ENCODE measurements at places on chromosomes 2 and 18.

DNA sequence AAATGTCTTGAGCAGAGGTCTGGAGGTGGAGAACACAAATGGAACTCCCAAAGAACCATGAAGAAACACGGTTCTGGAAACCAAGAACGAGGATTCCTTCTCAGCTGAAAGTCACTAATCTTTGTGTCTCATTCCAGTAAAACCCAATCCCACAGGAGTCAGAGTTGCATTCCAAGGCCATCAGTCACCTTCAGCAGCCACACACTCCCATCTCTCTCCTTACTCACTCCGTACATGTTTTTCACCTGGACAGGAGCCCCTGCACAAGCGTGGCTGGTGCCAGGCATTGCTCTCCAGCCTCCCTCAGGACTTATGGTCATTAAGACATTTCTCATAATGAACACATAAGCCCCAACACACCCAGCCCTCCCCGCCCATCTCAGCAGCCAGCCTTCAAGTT is 175.4 kb upstream of the SIX2 start:
- peak; percentile 86 for DNase-seq

DNA sequence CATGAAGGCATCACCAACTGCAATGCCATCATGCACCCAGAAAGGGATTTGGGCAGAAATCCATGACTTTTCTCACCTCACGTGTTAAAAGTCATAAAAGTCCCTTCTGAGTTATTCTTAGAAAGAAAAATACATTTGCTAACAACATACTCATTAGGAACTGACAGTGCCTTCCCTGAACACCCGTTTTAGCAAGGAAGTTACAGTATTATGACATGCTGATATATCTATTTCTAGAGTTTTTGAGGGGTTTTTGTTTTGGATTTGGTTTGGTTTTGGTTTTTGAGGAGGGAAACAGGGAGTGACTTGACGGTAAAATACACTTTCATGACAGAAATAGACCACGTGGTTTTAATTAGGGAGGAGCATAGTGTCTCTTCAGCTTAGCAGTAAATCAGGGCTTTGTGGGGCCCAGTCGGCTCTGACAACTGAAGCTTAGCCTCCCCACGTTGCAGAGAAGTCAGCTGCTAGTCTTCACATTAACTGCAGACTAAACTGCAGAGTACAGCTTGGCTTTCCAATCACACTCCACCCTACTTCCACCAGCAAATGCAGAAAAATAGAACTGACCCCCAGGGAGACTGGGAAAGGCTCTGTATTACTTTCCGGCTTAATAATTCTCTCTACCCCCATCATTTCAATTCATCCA is 141.4 kb downstream of the FAM124B start:
- no peak for DNase-seq

GRCh38 chr2:218310853-218311540 is 18.7 kb upstream of the TMBIM1 start:
- DNase-seq: no peak

- DNase-seq: no peak
Observed at GRCh38 chr2:21939967-21940366, 816.2 kb downstream of the TDRD15 start.

GRCh38 chr2:68287580-68288441 is 31.9 kb downstream of the CNRIP1 start:
- DNase-seq: no peak

DNA sequence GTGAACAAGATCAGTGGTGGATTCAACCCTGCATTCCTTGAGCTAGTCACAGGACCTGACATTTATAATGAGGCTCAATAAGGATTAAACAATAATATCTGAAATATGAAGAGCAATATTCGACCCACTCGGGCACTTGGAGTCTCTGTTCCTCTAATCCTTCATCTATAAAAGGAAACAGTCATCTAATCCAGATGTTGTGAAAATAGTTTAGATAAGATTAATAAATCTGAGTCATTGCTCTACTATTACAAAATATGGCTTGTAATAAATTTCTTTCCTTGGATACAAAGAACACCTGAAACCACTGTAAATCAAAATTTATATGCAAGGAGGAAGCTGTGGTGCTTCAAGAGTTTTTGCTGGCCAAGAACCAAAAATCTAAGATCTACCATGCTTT is 846.9 kb upstream of the ACVR2A start:
- DNase-seq: peak; percentile 40

- DNase-seq: peak; percentile 0
Observed at GRCh38 chr2:237351046-237351445, 62.9 kb downstream of the COL6A3 start.

- DNase-seq: peak; percentile 3
Observed at GRCh38 chr2:85753525-85754312, at the start of gene ATOH8. ATOH8 (plus strand) TSS chr2:85753991; CDS start chr2:85754190, 199 bp downstream.

GRCh38 chr2:61770746-61771145 is 83.1 kb downstream of the FAM161A start:
- peak; percentile 78 for DNase-seq

Data from foreskin keratinocyte (primary cell).